Dermis blood vessel endothelial cell (primary cell): ENCODE measurements at places on chromosomes 2 and 18. TPM values are rescaled to one million over a fixed set of nuclear protein-coding genes. Genes with fewer than 3 reads are reported as not detected.

Gene LYG1
- 0.28 and 1.2 TPM in 2 replicates for total RNA-seq

Gene ZSWIM2
- total RNA-seq, result not detected in 2 replicates

Gene PAPOLG
- total RNA-seq, result 15.1 and 19.1 TPM in 2 replicates

Gene DSC2
- 0.17 and 0.19 TPM in 2 replicates for total RNA-seq

Gene SPATS2L
- total RNA-seq, result 21.3 and 54.0 TPM in 2 replicates

Gene DRC1
- 0.09 and 0.17 TPM in 2 replicates for total RNA-seq

Gene HOXD4
- 6.1 and 8.8 TPM in 2 replicates for total RNA-seq

Gene TMEFF2
- 0.05 TPM in 1 of 2 replicates, not detected in the other for total RNA-seq

Gene ALPP
- not detected in 2 replicates for total RNA-seq

Gene IL1R1
- 24.2 and 24.7 TPM in 2 replicates for total RNA-seq

Gene TSPYL6
- not detected in 2 replicates for total RNA-seq

Gene DNAH6
- under 0.01 TPM in 2 replicates for total RNA-seq

Gene ZNF514
- 8.7 and 14.0 TPM in 2 replicates for total RNA-seq

Gene SCN2A
- total RNA-seq, result under 0.01 TPM in 2 replicates

Gene RESP18
- total RNA-seq, result not detected in 2 replicates

Gene PLEKHH2
- total RNA-seq, result 0.14 and 1.5 TPM in 2 replicates

Gene RAB6C
- under 0.01 TPM in 1 of 2 replicates, not detected in the other for total RNA-seq

Gene KCNG2
- total RNA-seq, result 0.51 and 0.93 TPM in 2 replicates

Gene TYW5
- total RNA-seq, result 7.4 and 7.7 TPM in 2 replicates

Gene RAPH1
- total RNA-seq, result 38.6 and 67.8 TPM in 2 replicates

Gene TCF7L1
- 8.5 and 12.1 TPM in 2 replicates for total RNA-seq

Gene IGFBP5
- 0.65 and 6.1 TPM in 2 replicates for total RNA-seq

Gene PLEK
- total RNA-seq, result 0.17 TPM in 1 of 2 replicates, not detected in the other

Gene TNFAIP6
- under 0.01 TPM in 1 of 2 replicates, not detected in the other for total RNA-seq

Gene IL1RN
- total RNA-seq, result under 0.01 TPM in 1 of 2 replicates, not detected in the other

Gene ERMN
- not detected in 2 replicates for total RNA-seq

Gene REG1B
- total RNA-seq, result not detected in 2 replicates

Gene CAPN10
- total RNA-seq, result 31.0 and 40.8 TPM in 2 replicates

Gene KLHL41
- total RNA-seq, result 0.09 and 0.34 TPM in 2 replicates

Gene GKN2
- total RNA-seq, result not detected in 2 replicates

Gene RBM43
- 2.0 and 4.2 TPM in 2 replicates for total RNA-seq

Gene SERPINB12
- not detected in 2 replicates for total RNA-seq

Gene PROKR1
- total RNA-seq, result under 0.01 TPM in 1 of 2 replicates, not detected in the other

Gene TNS1
- 45.8 and 65.6 TPM in 2 replicates for total RNA-seq

Gene EDAR
- total RNA-seq, result not detected in 2 replicates

Gene EPHA4
- 10.6 and 21.1 TPM in 2 replicates for total RNA-seq

Gene GCFC2
- 16.3 and 23.7 TPM in 2 replicates for total RNA-seq

Gene DPYSL5
- total RNA-seq, result not detected in 2 replicates
